ENCODE measurements at places on chromosomes 1 and 21. TPM values are rescaled to one million over a fixed set of nuclear protein-coding genes. Genes with fewer than 3 reads are reported as not detected.

GRCh38 chr1:36358514-36359084, 27.1 kb downstream of the STK40 start:
- no peak for DNase-seq

DNA sequence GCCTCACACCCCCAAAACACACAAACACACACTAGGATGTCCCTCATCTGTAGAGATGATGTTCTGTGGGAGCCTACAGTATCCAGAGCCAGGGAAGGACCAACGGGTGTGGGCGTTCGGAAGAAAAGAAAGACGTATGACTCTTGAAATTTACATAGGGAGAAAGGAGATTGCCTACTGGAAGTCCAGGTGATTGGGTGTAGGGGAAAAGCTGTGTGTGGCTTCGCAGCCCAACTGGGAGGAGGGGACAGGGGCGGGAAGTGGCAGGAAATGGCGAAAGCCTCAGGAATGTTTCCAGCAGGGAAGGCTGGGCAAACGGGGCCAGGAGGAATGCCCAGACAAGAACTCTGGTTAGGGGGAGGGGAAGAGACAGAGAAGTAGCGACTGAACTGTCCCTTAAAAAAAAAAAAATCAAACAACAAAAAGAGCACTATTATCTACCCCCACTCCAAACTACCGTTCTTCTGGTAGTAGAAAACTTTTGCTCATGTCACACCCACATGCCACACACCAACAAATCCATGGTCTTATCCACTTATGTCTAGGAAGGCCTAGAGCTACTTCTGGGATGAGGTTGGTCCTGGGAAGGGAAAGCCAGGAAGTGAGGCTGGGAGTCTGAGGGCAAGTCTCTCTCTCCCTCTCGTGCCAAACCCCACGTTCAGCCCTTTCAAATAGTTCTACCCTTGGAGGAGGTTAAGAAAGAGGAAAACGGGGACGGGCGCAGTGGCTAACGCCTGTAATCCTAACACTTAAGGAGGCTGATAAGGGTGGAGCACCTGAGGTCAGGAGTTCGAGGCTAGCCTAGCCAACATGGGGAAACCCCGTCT, 1.8 kb upstream of the CKS1B start:
- peak; percentile 95 for DNase-seq

GRCh38 chr1:93531193-93531592, 83.3 kb downstream of the FNBP1L start:
- DNase-seq, result no peak

- no peak for DNase-seq
These were observed at the start of gene AGMAT for GRCh38 chr1:15584489-15585363. AGMAT (minus strand) TSS chr1:15585051; CDS start chr1:15584967, 84 bp downstream.

DNA sequence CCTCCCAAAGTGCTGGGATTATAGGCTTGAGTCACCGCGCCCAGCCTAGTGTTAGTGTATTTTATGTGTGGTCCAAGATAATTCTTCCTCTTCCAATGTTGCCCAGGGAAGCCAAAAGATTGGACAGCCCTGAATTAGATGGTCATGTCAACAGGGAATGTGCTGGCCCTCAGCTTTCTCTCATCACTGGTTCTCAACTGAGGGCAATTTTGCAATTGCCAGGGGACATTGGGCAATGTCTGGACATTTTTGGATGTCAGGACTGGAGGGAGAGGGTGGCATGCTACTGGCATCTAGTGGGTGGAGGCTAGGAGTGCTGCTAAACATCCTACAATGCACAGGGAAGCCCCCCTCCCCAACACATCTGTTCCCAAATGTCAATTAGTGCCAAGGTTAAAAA, 95.0 kb downstream of the LAMC2 start:
- peak; percentile 49 for DNase-seq

DNA sequence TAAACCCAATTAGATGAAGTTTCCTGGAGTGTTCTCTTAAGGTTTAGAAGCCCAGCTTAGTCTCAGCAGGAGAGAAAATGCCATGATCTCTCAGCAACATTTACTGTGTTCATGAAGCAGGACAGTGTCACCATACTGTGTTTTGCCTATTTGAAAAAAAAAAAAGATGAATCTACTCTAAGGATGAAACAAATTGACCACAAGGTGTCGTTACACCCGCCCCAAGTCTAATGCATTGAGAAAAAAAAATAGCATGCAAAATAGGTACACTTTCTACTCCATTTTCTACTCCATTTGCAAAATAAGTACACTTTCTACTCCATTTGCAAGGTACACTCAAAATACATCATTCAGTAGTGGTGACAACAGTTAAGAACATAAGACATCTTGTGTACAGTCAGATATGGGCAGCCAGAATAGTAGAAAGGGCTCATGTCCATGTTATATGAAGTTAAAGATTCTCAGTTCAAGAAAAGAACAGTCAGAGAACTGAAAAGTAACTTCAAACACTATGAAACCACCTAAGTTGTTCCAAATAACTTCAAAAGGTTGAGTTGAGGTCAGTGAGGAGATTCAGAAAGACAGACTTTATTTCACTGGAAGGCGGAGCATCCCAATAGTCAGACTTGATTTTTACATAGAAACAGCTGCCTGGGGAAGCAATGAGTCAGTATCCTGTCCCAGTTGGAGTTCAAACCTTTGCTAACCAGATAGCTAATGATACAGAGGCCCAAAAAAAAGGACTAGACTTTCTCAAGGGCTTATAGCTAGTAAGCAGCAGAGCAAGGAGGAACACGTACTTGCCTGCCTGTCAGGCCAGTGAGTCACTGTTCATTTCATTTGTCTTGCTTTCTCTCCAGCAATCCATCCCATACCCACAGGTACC, 13.3 kb downstream of the PLPPR5 start:
- DNase-seq, result peak; percentile 93

DNA sequence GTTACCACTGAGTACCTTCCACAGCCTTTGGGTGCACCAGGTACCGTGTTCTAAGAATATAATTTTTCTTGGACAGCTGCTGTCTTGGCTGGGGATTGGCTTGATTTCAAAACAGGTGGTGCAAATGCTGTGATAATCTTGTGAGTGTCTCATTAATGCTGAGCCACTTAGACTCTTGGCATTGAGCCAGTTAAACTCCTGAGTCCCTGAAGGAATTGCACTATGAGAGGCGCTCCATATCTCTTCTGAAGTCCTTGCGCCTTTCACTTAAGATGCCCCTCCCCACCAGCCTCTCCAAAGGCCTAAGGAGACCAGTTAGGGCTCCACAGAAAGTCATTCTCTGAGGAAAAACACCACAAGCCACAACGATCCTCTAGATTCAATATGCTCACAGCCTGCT, 51.0 kb downstream of the BACH1 start:
- DNase-seq, result no peak

The MPZ gene
- polyA plus RNA-seq, result 0.96 TPM

GRCh38 chr1:110600716-110601115, 5.4 kb downstream of the KCNA2 start:
- DNase-seq, result no peak

DNA sequence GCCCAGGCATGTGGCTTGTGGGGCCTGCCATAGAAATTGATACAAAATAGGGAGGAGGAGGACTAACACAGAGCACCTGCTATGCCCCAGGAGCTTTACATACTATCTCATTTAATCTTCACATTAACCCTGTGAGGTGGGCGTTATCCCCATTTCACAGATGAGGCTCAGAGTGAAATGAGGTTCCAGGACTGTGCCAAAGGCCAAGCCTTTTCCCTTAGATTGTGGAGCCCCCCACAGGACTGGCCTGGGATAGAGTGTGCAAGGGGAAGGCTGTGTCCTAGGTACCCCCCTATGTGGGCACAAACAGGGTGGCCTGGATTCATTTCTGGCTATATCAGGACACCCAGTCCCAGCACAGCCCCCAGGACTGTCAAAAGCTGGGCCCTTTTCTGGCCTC, 2.2 kb upstream of the DDOST start:
- DNase-seq, result no peak

DNA sequence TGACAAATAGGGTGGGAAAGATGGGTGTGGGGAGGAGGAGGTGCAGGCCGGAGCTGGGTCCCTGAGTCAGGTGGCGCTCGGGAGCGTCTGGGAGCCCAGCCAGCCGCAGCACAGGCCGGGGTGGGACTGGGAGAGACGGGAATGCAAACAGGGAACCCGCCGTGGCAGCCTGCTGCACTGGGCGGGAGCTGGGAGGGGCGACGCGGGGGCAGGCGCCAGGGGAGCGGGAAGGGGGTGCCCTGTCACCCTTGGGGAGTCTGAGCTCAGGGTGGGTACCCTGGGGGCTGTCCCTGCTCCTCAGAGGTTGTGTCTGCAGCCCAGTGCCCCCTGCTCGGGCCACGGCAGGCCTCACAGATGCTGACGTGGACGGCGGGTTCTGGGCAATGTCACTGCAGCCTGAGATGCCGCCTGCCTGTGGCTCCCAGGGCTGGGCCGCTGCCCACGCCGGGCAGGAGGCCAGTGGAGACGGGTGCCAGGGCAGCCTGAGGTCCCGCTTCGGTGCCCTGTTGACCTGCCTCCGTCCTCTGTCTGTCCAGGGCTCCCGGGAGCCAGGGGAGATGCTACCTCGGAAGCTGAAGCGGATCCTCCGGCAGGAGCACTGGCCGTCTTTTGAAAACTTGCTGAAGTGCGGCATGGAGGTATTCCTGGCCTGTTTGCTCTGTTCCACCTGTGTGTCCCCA, 16.6 kb upstream of the LRRC3 start:
- DNase-seq, result no peak

- no peak for DNase-seq
These were observed 11.5 kb upstream of the SLC44A3 start for GRCh38 chr1:94808669-94809068.

GRCh38 chr21:31135531-31136184, 97.4 kb upstream of the KRTAP19-8 start:
- DNase-seq, result no peak

The LDLRAD2 gene
- not detected for polyA plus RNA-seq

DNA sequence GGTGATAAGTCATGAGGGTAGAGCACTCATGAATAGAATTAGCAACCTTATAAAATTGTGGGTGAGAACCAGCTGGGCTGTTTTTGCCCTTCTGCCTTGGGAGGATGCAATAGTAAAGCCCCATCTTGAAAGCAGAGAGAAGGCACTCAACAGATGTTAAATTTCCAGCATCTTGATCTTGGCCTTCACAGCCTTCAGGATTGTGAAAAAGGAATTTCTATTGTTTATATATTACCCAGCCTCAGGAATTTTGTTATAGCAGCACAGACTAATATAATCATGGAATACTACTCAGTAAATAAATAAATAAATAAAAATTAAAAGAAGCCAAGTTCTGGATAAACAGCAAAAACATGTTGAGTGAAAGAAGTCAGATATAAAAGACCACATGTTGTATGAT, 175.2 kb downstream of the KCNT2 start:
- DNase-seq, result peak; percentile 4

The BNIPL gene
- polyA plus RNA-seq, result 0.38 TPM

DNA sequence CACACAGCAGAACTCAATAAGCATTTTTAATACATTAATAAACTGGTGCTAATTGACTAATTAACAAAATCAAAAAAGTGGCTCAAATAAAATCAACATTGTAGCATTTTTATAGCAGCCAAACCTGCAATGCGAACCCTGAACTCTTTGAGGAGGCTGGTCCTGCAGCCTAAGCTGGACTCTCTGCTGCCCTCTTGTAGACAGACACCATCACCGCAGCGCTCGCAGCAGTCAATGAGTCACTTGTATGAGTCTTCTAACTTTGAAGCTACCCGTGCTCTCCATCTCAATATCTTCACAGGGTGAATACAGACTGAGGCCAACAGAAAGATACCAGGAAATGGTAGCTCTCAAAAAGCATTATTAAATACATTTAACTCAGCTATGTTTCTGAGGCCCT, 9.7 kb upstream of the KRTAP7-1 start:
- no peak for DNase-seq

The RHD gene
- polyA plus RNA-seq, result not detected

The TNFAIP8L2 gene
- not detected for polyA plus RNA-seq

DNA sequence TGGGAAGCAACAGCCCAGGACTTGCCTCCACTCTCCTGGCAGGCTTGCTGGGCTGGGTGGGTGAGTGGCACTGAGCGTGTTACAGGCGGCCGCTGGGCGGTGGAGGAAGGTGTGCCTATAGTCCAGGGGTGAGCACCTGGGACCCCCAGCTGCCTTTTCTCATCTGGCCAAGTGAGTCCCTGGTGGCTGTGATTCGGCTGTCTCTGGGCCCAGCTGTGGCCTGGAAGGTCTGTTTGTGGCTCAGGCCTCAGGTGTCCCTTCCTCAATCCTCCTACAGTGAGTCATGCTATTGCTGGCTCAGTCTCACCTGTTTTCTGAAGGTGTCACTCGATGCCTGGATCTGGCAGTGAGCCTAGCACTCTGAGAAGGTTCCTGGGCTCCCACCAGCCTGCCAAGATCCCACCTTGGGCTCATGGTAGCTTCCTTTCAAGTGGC, 564.2 kb downstream of the PTPRU start:
- no peak for DNase-seq

DNA sequence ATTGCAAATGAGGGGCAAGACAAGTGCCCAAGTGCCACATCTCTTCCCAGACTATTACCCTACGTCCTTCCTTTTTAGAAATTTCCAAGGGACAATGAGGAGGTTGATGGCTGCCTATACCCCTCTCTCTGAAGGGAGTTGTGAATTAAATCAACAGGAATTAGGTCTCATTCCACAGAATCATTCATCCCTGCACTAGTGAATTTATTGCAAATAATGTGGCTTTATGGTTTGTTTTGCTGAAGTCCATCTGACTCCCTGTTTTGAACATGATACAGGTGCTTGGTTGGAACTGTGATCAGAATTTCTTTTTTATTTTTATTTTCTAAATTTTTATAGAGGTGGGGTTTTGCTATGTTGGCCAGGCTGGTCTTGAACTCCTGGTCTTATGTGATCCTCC, 34.3 kb upstream of the THEM4 start:
- DNase-seq, result no peak

The FCRL1 gene
- polyA plus RNA-seq, result not detected

GRCh38 chr1:183498342-183498991, 26.2 kb downstream of the SMG7 start:
- no peak for DNase-seq
